ENCODE measurements at places on chromosomes 3 and 15.

- no peak for DNase-seq
Observed at GRCh38 chr15:101078669-101079323, 159.6 kb downstream of the LRRK1 start.

- DNase-seq, result no peak
Observed at GRCh38 chr3:113594066-113594465, 61.7 kb downstream of the SIDT1 start.

- no peak for DNase-seq
Observed at GRCh38 chr3:152505926-152506325, 237.2 kb downstream of the MBNL1 start.

GRCh38 chr3:127744875-127745274, 72.1 kb downstream of the ABTB1 start:
- DNase-seq, result no peak

DNA sequence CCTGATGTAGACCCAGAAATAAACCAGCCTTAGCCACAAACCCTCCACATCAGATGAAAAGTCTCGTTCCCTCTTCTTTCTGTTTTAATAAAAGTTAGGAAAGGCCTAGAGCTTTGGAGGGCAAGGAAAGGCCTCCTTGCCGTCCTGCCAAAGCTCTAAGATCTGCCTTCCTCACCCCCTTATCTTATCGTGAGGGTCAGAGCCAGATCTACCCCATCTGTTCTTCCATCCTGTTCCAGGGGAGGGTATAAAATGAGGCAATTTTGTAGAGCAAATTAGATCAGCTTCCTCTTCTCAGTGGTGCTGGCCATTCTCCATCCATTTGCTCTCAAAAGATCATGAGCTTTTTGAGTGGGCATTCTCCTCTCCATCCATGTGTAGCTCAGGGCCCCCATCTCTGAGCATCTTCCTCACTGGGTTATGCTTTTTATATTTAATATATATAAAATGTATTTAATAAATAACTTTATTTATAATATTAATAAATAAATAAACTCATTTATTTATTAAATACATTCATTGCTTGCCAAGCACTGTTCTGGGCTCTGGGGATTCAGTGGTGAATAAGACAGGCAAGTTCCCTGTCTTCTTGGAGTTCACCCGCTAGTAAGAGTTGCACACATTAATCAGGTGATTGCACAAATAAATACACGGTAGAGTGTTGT, 2.0 kb upstream of the SLC24A1 start:
- DNase-seq, result no peak

DNA sequence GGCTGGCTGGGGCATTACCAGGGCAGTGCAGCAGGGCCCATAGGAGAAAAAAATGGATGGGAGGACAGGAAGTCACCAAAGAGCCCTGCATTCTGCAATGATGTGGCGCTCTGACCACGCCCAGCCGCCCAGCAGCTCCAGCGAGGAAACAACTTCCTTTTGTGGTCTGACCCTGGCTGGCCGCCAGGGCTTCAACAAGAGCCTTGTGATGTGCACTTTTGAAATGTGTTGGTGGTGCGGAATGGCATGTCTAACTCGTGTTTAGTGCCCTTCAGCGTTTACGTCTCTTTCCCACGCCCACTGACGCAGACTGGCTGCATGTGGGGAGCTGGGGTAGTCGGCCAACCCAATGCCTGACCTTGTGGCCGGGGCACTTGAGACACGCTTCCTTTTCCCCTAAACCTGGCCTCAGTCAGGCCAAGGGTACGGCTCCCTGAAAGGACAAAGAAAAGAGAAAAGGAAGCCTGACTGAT, 81.9 kb upstream of the CTNNB1 start:
- DNase-seq, result peak; percentile 83

DNA sequence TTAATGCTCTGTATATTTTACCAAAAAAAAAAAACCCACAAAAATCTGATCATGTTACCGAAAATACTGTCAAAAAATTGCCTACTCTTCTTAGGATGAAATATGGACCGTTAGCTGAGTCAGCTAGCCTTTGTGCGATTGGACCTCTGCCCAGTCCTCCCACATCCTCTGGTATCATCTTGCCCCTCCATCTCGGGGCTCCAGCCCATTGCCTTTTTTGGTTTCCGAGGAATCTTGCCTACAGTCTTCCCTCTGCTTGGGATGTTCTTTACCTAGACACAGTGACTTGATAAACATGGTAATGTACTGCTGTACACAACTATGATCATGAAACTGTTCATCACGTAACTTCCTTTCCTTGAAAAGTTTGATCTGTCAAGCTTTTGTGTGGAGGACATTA, 371.4 kb downstream of the SV2B start:
- no peak for DNase-seq

- no peak for DNase-seq
Observed at GRCh38 chr15:59052915-59053407, 52.0 kb upstream of the CCNB2 start.

DNA sequence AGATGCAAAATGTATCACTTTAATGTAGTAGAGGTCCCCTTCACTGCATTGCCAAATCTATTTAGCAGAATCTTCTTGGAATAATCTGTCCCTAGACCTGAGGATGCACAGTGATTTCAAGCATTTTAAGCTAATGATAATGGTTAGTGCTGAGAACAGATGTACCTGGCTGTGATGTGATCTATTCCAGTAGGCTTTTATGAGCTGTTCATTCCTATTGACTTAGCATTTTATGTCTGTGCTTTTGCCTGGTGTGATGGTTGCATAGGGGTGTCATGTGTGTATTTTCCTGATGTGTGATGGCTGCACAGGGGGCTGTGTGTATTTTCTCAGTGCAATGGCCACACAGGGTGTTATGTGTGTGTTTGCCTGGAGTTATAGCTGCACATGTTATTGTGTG, 272.9 kb downstream of the TIGIT start:
- no peak for DNase-seq

- no peak for DNase-seq
Observed at GRCh38 chr3:106687905-106688304, 689.3 kb upstream of the CCDC54 start.

DNA sequence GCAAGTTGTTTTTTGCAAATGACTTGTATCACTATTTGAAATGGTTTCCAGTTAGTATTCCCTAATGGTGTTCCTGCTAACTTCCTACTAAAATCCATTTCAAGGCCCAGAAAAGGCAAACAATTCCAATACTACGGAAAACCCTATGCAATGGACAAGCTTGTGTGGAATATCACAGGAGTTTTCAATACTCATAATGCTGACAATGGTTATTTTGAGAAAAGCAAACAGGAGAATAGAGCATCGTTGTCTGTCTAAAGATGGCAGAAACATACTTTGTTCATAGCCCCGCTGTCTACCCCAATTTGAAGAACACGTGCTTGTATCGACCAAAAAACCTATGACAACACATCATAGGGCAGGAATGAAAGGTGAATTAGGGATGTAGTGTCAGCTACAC, 327.9 kb downstream of the CHST2 start:
- DNase-seq, result no peak

DNA sequence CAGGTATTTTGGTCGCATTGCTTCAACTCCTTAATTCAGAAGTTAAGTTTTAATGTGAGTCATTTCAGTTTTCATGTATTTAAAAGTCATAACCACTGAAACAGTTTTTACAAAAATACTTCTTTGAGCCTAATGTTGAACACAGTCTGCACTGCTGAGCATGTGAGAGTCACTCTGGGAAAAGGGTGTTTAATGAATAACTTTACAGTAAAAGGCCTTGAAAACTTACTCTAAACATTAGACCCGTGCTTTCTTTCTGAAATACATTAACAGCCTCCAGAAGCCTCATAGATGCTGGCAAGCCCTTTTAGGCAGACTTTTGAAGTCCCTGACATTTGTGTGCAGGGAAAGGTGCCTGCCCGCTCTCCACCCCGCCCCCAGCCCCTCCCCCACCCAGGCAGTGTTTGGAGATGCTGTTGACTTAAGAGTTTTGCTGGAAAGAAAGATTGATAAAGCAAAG, 68.9 kb upstream of the NR2F2 start:
- no peak for DNase-seq

DNA sequence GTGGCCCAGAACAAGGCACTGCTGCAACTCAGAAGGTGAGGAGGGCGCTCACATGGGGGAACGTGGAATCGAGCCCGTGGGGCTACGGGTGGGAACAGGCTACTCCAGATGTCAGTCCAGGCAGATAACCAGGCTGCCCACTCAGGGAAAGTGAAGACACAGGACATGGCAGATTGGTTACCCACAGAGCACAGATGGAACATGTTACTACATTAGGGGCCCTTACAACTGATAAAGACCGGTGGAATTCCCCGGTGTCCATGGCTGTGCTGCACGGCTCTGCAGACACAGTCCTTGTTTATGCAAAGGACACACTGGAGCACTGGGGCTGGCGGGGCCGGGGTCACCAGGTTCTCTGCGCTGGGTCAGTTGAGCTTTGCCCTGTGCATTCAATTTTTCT, 36.9 kb downstream of the PCSK6 start:
- DNase-seq, result no peak

DNA sequence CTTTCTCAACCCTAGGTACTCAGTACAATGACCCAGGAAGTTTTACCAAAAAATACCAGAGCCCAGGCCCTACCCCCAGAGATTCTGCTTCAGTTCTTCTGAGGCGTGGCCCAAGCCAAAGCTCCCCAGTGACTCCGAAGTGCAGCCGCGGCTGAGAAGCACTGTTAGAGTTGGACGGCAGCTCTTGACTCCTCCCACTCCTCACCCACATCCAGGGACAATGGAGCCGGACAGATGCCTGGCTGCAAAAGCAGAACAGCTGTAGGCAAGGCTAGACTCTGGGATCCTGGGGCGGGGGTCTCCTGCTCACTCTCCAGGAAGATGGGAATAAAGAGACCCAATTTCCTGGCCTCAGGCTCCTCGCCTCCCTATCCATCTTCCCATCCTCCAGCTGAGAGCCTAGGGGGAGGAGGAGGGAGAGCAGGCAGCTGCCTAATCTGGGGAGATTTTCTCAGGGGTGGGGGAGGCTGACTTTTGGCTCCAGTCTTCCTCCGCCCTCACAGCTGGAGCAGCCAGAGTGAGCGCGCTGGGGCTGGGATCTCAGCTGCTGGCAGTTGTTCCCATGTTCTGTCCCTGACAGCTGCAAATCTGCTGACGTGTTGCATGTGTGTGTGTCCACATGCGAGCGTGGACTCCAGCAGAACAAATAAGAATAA, 223.8 kb downstream of the OPA1 start:
- DNase-seq, result no peak

GRCh38 chr15:67100801-67101581, 35.6 kb downstream of the SMAD3 start:
- DNase-seq, result peak; percentile 49

- DNase-seq, result no peak
Observed at GRCh38 chr3:188868803-188869202, 303.0 kb upstream of the TPRG1 start.

- no peak for DNase-seq
Observed at GRCh38 chr3:117366574-117366973, 657.0 kb downstream of the TUSC7 start.

GRCh38 chr15:74837482-74838136, 5.3 kb downstream of the ULK3 start:
- DNase-seq, result no peak

DNA sequence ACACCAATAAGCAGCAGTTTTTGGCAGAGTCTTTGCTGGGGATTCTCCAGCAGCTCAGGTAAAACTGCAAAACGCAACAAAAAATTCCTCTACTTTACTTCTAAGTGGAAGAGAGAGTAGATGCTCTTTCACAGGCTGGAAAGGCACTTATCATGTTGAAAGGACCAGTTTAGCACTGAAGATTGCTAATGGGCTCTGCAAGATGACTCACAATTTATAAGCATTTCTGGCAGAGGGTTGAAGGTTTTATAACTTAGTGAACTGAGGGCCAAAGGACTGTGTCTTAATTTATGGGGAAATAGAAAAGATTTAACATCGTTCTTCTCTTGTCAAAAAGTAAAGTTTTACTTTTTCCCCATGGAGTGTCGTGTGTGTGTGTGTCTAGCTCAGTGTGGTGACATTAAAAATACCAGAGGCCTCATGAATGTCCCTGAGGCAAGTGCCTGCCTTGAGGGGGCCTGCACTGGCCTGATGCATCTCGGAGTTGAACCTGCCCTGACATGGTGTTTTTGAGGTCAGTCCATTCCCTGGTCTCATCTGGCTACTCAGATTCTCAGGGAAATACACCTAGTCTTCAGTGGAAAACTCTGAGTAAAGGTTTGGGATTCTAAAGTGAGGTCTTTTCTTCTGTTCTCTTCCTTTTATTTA, 1092.0 kb downstream of the NAALADL2 start:
- no peak for DNase-seq

GRCh38 chr15:81032355-81032754, 31.6 kb downstream of the TLNRD1 start:
- no peak for DNase-seq

- DNase-seq, result no peak
Observed at GRCh38 chr3:72245183-72245811, 460.3 kb upstream of the PROK2 start.

DNA sequence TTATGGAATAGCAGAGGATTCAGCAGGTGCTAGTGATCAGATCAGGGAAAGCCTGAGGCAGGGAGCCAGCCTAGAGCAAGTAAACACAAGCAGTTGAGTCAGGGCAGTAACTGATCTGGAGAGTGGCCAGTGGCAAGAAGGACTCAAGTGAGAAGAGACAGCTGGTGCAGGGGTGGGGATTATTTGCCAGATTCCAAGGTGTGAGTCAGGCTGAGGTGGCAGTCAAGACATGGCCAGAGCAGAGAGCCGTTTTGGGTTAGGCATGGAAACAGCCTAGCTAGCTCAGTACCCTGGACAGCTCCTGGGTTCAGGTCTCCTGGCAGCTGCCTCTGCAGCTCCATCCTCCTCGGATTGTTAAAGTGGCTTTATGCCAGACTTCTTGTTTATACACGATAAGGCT, 281.9 kb upstream of the ONECUT1 start:
- no peak for DNase-seq

GRCh38 chr3:45950131-45950530, 6.9 kb downstream of the CXCR6 start:
- no peak for DNase-seq

DNA sequence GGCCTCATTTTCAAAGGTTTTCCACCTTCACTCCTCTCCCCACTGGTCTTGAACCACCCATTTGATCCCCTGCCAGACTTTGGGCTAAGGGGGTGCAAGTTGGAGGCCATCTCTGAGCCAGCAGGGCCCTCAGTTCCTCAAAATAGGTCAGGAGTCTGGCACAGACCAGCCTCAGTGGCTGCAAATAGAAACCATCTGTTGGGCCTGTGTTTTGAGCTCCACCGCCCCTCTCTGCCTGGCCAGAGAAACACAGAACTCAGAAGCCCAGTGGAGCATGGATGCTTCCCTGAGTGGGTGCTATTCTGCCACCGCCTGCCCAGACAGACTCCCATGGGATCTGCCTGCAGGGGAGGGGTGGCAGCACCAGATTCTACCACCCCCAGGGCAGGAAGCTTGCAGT, 56.3 kb downstream of the CORO2B start:
- no peak for DNase-seq

All from CD4-positive, alpha-beta T cell treated with Interleukin-4 for 4 hours (primary cell).